ENCODE measurements at places on chromosomes 16 and 17.

- no peak for DNase-seq
Measured at GRCh38 chr16:65414284-65414984, 292.6 kb upstream of the CDH11 start.

DNA sequence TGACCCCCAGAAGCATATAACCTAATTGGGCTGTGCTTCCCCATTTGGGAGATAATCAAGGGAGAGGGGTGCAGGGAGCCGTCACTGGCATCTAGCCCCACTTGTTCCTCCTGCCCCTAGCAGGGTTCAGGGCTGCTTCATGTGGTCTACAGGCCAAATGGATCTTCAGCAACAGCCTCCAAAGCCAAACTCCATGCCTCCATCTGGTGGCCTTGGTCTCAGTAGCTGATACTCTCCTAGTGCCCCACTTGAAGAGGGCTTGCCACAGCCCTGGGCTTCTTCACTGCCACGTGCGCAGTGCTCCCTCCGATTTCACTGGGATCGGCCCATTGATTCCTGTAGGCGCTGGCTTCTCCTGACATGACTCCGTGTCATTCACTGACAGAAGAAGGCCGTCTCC, 24.6 kb downstream of the LYRM9 start:
- no peak for DNase-seq

- no peak for DNase-seq
Measured at GRCh38 chr16:16780588-16780987, 401.6 kb downstream of the NPIPA7 start.

GRCh38 chr17:77131904-77132303, 8.9 kb upstream of the SEC14L1 start:
- no peak for DNase-seq

GRCh38 chr16:57616876-57617275, 11.6 kb upstream of the ADGRG1 start:
- DNase-seq: no peak

Data from activated T-helper 9 cell treated with anti-CD3 and anti-CD28 coated beads, Interleukin-2, amount 50 U/mL, for 16 hours (primary cell).